ENCODE measurements at places on chromosomes 12 and 14.

DNA sequence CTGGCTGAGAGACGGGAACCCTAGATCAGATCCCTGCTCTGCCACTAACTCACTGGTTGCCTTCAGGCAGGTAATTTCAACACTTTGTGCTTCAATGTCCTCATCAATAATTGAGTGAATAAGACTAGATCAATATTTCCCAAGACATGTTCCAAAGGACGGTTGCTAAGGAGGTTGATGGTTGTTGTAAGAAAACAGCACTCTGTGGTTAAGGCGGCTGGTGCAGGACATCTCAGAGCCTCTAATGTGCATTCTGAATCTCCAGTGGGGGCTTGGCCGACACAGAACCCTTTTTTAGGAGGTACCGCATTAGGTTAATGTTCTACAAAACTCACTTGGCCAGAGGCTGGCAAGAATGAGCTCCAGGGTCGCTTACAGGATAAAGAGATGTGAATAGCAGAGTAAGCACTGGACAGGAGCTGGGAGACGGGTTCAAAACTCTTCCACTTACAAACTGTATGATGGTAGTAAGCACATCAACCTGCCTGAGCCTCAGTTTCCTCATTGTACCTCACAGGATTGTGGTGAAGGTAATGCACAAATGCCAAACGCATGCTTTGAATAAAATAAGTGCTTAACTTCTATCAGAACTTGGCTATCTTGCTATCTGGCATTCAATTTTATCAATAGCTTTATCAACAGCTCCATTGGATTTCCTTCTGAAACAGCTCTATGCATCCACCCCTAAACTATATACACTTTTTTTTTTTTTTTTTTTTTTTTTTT lies 136.9 kb upstream of the PARP11 start:
- DNase-seq, result no peak

- DNase-seq, result no peak
Observed at GRCh38 chr12:68131867-68132414, 27.6 kb downstream of the IFNG start.

DNA sequence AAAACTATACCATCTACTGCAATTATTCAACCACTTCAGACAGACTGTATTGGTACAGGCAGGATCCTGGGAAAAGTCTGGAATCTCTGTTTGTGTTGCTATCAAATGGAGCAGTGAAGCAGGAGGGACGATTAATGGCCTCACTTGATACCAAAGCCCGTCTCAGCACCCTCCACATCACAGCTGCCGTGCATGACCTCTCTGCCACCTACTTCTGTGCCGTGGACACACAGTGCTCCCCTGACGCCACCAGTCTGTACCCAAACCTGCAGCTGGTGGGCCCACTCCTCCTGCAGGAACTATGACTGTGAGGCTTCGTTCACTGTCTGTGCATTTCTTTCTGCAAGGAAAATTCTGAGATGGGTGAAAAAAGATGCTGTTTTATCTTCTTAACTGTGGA lies 284.7 kb downstream of the DAD1 start:
- DNase-seq, result no peak

- no peak for DNase-seq
Observed at GRCh38 chr12:113289361-113289760, 45.5 kb downstream of the SLC8B1 start.

GRCh38 chr12:130711756-130712155 lies 4.3 kb downstream of the RIMBP2 start:
- no peak for DNase-seq

DNA sequence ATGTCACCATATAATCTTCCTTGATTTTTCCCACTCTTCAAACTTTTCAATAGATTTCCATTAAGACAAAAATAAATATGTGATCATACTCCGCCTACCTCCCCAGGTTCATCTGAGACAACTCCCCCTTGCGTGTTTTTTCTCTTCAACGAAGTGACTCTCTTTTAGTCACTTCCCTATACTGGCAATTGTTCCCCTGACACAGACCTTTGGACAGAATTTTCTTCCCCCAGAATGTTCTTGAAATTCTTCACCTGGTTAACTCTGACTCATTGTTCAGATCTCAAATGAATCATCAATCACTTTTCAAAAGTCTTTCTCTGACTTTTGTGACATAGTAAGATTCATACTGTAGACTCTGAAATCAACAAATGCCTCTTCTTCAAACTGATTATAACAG lies 727.3 kb upstream of the LMO3 start:
- no peak for DNase-seq

Measured in amniotic epithelial cell (primary cell).